CD4-positive, CD25-positive, alpha-beta regulatory T cell (primary cell): ENCODE measurements at places on chromosomes 11 and 22. TPM values are rescaled to one million over a fixed set of nuclear protein-coding genes. Genes with fewer than 3 reads are reported as not detected.

The OR4C45 gene
- not detected for total RNA-seq

DNA sequence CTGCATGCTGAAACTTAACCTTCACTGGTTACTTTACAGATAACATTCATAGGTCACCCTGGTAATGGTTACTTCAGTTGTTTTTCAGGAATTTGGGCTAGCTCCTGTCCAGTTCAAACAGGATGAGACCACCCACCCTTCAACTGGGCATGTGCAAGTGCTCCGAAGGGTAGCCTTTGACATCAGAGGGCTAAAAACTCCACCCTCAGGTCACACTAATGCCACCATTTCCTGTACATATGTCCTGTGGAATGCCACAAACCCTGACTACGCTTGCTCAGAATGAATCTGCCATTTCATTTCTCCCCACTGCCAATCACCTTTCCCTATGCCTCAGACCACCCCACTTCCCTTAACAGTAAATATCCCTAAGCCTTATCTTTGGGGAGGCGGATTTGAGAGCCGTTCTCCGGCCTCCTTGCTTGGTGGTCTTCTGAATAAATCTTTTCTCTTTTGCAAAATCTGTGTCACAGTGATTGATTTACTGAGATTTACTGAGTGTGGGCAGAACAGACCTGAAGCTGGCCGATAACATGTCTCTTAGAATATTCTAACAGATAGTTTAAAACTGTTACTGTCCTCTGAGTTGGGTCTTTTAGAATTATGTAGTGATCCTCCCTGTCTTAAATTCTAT lies 25.4 kb upstream of the FXYD2 start:
- DNase-seq: no peak

DNA sequence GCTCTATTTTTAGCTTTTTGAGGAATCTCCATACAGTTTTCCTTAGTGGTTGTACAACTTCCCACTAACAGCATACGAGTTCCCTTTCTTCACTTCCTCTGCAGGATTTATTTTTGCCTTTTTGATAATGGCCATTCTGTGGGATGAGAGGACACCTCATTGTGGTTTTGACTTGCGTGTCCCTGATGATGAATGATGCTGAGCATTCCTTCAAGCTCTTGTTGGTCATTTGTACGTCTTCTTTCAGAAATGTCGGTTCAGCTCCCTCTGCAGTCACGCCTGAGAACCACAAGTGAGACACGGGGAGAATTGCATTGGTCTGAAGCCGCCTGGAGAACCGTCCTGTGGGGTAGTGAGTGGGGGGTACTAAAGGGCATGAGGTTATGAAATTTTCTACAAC lies 2.0 kb upstream of the KRTAP5-10 start:
- DNase-seq: peak; percentile 35

GRCh38 chr11:68550485-68550817 lies 89.9 kb downstream of the PPP6R3 start:
- DNase-seq: peak; percentile 35

GRCh38 chr11:45917286-45917622 lies 423 bp downstream of the PEX16 start:
- DNase-seq: no peak

GRCh38 chr11:76663912-76664440 lies 6.6 kb downstream of the LRRC32 start:
- no peak for DNase-seq

GRCh38 chr11:13291800-13292199 lies 14.2 kb downstream of the BMAL1 start:
- DNase-seq: no peak

DNA sequence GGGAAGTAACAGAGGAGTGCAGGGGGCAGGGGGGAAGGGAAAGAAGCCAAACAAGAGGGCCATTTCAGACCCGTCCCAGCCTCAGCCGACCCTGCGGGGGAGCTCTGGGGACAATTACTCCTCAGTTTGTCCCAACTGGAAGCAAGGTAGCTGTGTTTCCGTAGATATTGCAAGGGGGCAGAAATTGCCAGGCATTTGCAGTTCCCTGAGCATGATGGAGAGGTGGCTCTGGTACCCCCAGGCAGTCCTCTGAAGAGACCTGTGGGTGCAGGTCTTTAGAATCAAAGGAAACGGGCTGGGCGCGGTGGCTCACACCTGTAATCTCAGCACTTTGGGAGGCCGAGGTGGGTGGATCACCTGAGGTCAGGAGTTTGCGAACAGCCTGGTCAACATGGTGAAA lies 13.8 kb upstream of the JAM3 start:
- no peak for DNase-seq

GRCh38 chr11:91790346-91791170 lies 434.1 kb upstream of the FAT3 start:
- no peak for DNase-seq

DNA sequence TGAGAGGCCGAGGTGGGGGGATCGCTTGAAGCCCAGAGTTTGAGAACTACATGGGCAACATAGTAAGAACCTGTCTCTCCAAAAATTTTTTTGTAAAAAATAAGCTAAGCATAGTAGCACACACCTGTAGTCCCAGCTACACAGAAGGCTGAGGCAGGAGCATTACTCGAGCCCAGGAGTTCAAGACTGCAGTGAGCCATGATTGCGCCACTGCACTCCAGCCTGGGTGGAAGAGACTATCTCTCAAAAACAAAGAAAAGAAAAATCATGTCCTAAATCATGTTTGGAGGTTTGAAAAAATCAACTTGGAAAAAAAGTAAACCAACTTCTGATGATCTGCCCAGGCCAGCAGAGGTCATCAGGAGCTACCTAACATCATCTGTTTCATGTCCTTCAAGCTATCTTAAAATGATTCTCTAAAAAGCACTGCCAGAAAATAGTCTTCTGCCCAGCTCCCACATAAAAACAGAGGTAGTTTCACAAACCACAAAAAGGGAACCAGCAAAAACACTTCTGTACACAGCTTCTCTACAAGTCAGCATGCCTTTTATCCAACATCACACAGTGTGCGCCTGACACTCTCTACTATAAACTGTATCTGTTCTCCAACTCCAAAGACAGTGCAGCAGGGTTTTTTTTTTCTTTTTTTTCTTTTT lies 165.0 kb downstream of the SOX6 start:
- DNase-seq: no peak
